Stimulated activated CD8-positive, alpha-beta memory T cell treated with anti-CD3 and anti-CD28 coated beads, Interleukin-15, amount 100 ng/mL, for 4 hours (primary cell): ENCODE measurements at places on chromosomes 7 and 10.

GRCh38 chr7:17103170-17103569, 195.3 kb upstream of the AHR start:
- no peak for DNase-seq

- no peak for DNase-seq
Measured at GRCh38 chr7:112467867-112468266, 12.9 kb upstream of the LSMEM1 start.

- no peak for DNase-seq
Measured at GRCh38 chr10:14758994-14759664, 15.6 kb downstream of the FAM107B start.

DNA sequence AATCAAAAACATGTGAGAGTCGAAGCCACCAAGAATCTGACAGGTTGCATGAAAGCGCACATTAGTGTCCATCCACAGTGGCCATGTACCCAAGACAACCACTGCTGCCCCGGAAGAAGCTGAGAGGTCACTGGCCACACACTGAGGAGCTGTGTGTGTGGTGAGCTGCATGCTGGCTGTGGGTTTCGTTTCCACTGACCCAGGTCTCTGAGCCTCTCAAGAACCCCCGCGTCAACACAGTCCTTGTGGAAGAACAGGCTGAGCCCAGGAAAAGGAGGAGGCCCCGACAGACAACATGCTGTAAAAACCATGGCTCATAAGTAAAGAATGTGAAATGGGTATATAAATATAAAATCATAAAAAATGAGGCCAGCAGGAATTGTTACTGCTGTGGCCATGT, 8.2 kb downstream of the VIPR2 start:
- no peak for DNase-seq

- no peak for DNase-seq
Measured at GRCh38 chr7:12770227-12770975, 83.0 kb downstream of the ARL4A start.

DNA sequence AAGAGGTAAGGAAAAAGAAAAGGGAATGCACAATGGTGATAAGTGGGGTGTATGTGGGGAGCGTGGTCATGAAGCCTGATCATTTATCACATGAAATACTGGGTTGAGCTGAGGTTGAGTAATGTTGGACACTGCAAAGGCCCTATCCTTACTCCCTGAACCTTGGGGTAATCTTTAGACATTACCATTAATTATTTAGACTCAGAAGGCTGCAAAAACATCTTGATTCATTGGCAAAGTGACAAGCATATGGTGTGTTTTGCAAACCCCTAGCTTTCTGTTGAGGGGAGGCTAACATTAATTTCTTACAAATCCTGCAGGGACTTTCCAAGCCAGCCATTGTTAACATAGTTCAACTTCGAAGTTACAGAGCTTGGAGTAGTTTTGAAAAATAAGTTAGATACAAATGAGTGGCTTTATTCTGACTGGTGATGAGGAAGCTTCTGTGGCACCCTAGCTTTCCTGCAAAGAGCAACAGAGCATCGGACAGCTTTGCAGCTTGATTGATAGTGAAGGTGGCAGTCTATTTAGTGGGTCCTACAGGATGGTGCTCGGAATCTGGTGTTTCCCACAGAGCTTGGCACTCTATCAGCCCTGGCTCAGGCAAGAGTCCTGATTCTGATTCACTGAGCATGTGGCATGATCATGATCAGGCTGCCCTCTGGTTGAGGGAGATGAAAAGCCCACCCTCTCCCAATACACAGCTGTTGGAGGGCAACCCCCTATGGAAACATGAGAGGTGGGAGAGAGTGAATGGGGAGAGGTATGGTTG, 153.7 kb upstream of the NPVF start:
- DNase-seq = no peak

DNA sequence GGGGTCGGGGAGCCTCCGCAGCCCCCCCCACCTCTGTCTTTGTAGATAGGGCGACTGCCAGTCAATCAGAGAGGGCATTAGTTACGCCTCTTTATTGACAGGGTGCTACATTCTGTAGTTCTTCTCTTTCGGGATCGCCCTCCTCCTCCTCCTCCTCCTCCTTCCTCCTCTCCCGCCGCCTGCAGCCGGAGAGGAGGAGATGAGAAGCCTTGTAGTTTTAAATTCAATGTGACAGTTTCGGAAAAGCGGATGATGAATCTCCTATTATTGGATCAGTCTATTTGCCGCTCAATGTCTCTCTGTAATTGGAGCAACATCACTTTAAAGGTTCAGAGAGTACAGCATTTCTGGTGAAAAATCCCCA, 587 bp upstream of the UNCX start:
- no peak for DNase-seq

DNA sequence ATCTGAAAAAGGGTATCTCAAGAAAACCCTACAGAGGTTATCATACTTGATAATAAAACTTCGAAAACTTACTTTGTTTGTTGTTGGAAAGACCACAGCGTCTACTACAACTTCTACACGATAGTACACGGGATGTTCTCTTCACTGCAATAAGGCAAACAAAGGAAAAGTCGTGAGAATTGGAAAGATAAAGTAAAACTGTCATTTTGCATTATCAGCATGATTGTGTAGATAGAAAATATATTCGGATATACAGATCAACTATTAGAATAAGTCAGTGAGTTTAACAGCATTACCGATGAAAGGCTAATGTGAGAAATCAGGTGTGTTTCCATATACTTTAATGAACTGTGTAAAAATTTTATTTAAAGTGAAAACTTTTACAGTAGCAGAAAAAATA, 287.4 kb downstream of the KLF6 start:
- no peak for DNase-seq

GRCh38 chr7:100595188-100595587, 7.0 kb upstream of the PCOLCE start:
- no peak for DNase-seq

GRCh38 chr7:21941611-21942141, 4.0 kb downstream of the CDCA7L start:
- no peak for DNase-seq

- DNase-seq = no peak
Measured at GRCh38 chr7:93046641-93047040, 71.1 kb downstream of the SAMD9 start.

GRCh38 chr7:64630496-64630895, 35.4 kb upstream of the ZNF107 start:
- no peak for DNase-seq

DNA sequence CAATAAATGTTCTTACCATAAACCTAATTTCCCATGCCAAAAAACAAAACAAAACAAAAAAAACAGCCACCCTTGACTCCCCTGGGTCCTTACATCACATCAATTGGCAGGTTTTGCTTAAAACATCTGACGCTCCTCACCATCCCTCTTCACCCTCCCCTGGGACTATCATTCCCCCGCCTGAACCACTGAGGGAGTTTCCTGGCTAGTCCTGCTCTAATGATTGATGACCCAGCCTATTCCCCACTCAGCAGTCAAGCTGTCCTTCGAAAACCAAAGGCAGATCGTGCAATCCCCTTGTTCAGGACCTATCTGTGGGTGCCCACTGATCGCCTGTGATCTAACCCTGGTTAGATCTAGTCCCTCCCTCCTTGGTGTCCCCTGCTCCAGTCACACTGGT, 11.2 kb upstream of the FRMPD2 start:
- no peak for DNase-seq

DNA sequence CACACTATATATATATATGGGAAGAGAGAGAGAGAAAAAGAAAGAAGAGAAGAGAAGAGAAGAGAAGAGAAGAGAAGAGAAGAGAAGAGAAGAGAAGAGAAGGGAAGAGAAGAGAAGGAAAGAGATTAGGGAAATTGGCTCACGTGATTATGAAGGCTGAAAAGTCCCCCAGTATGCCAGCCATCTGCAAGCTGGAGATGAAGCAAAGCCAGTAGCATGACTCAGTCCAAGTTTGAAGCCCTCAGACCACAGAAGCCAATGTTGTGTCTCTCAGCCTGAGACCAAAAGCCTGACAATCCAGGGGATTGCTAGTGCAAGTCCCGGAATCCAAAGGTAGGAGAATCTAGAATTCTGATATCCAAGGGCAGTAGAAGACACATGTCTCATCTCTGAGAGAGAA, 206.3 kb upstream of the PRSS1 start:
- DNase-seq = no peak

- no peak for DNase-seq
Measured at GRCh38 chr10:117239721-117240620, 943 bp upstream of the SLC18A2 start.

DNA sequence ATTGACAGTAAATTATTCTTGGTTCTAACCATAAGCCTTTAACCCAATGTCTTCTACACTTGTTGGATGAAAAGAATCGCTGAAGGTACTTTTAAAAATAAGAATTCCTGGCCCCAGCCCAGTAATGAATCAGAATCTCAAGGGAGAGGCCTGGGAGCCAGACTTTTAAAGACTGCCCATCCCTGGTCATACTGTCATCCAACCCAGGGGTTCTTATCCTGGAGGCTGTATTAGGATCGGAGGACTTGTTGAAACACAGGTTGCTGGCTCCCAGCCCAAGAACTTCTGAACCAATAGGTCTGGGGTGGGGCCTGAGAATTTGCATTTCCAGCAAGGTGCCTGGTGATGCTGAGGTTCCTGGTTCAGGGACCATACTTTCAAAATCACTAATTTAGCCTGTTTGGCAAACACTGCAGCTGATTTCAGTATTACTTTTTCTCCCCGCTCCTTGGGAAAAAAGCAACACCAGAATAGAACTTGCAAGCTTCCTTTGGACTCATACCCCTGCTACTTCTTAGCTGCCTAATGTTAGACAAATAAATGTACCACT, 79.5 kb upstream of the FAM133B start:
- DNase-seq = no peak

GRCh38 chr10:106712988-106713387, 451.5 kb downstream of the SORCS1 start:
- DNase-seq = no peak

- no peak for DNase-seq
Measured at GRCh38 chr10:104582966-104583365, 58.1 kb upstream of the SORCS3 start.

DNA sequence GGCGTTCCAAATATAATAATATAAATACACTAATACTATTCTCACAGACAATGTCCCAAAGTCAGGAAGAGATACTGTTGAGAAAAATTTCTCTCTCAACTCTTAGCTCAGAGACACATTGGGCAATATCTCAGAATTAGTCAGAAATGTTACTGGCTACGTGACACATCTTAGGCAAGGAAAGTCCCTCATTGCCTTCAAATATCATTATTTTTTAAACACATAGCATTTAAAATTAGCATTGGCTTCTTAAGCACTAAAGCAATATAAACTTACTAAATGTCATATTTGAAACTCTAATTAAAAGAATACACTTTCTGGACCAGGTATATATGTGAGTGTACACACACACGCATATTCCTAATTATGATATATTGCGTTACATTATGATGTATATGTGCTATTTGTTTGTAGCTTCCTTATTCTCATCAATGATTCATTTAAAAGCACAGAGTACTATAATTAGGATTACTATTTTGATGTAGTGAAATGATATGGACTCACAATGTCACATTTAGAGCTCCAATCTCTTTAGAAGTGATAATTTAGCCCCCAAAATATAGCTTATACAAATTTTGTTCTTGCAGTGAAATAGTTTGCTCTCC, 255.8 kb downstream of the TWIST1 start:
- no peak for DNase-seq

DNA sequence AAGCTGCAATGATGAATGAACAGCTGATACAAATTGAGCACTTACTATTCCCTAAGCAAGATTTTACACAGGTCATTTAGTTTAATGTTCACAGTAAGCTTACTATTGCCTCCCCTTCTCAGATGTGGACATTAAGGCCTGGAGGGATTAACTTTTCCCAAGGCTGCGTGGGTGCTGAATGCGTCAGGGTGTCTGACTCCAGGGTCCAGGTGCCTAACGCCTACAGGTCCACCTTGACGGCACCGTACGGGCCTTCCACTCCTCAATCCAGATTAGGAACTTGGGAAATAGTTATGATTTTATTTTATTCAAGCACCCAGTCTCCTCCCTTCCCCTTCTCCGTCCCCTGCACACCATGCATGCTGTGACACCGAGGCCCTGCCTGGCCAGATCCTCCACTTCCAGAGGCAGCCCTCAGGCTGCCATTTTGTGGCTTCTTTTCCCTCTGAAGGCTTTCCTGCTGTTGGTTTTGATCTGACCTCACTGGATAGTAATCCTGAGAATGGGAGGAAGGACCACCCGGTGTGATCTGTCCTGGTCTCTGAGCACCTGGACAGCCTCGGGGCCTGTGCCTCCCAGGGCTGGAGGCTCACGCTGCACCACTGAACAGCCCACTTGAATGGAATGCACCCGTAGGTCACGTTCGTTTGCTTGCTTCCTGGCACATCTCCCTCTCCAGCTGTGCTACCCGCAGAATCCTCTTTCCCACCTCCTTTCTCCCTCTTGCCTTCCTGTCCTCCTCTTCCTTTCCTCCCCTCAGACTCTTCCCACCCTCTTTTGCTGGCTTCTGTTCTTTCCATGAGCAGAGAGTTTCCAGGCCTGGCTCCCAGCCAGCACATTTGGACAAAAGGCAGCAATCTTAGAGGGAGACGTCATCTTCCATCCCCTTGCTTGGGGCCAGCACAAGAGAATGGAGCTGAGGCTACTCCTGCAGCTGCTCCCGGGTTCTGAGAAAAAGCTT, 14.4 kb downstream of the DENND2A start:
- DNase-seq = no peak

- no peak for DNase-seq
Measured at GRCh38 chr10:104895541-104895940, 254.5 kb downstream of the SORCS3 start.

GRCh38 chr10:31928549-31929260, at the start of gene ARHGAP12:
ARHGAP12 (minus strand) TSS chr10:31928831; CDS start chr10:31908855, 19,976 bp downstream.
- DNase-seq = peak; percentile 59

DNA sequence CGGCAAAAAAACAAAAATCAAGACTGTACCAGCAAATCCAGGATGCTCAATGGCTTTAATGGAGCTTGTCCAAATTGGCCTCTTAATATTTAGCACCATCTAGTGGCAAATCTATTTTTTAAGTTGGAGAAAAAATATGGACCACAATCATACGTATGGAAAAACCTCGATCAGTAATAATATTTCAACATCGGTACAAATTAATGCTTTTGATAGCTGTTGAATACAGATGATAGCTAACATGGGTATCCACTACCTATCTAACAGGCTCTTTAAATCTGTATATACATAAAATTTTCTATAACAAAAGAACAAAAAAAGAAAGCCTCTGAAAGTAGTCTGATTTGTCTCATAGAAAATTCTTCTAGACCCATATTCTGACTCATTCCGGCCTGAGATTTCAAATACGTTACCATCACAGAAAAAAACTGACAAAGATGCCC, 29.2 kb downstream of the COA1 start:
- DNase-seq = no peak

DNA sequence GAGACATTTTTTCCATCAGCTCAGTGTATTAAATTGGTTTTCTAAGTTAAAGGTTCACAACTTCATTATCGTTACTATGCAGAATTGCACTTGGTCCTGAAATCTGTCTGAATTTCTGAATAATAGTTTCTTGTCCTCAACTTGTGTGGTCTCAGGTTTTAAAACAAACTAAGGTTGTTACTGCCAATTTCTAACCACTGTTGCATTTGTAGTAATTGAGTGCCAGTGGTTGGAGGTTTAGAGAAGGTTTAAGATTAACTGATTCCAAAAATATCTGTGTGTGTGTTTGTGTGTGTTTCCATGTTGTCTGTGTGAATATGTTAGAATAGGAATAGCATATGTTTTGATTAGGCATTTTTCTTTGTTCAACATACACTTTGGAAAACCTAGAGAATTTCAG, 395.9 kb downstream of the AUTS2 start:
- DNase-seq = no peak

- DNase-seq = no peak
Measured at GRCh38 chr7:90225601-90226000, 14.1 kb downstream of the STEAP2 start.
